Skeletal muscle cell (primary cell): ENCODE measurements at places on chromosomes 7 and 10.

- no peak for DNase-seq
Observed at GRCh38 chr7:94655126-94655847, 646 bp downstream of the SGCE start.

DNA sequence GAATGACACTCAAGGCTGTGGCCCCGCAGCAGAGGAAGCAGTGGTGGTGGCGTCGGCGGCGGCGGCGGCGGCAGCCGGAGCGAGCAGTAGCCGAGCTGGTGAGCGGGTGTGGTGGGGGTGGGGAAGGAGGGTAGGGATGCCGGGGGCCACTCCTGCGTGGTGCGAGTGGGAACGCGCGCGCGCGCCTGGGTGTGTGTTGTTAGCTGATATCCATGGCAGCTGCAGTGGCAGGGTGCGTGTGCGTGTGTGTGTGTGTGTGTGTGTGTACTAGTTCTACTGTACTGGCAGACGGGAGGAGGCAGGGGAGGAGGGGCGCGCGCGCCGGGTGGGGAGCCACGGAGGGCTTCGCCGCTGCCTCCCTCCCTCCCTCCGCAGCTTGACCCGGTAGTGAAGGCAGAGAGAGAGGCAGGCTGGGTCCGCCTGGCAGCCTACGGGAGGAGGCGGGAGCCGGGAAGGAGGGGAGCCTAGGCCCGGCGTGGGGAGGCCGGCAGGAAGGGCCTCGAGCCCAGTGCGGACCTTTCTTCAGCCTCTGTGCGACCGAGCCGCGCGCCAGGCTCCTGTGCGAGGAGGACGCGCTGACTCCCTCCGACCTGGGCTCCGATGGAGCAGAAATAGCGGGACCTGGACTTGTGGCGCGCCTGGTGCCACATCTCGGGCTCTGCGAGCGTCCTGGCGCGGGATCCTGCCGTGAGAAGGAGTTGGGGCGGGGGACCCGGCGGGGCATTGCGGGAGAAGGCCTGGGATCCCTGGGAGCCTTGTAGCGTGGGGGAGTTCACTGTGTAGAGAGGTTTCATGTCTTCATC lies at the start of gene MAGI2:
Gene MAGI2, minus strand, starts transcription at position 110 of the 803 bp plus-strand sequence. CDS start 347 bp downstream, outside the sequence.
- DNase-seq, result peak; percentile 48

GRCh38 chr7:117085275-117085674 lies 132.0 kb downstream of the ST7 start:
- peak; percentile 19 for DNase-seq

- no peak for DNase-seq
Observed at GRCh38 chr10:121171825-121172787, 320.9 kb downstream of the WDR11 start.

DNA sequence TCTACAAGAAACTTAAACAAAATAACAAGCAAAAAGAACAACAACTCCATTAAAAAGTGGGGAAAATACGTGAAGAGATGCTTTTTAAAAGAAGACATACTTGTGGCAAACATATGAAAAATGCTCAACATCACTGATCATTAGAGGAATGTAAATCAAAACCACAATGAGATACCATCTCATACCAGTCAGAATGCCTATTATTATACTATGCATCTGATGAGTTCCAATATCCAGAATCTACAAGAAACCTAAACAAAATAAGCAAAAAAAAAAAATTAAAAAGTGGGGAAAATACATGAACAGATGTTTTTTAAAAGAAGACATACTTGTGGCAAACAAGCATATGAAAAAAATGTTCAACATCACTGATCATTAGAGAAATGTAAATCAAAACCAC lies 29.6 kb upstream of the AKR1C3 start:
- no peak for DNase-seq

DNA sequence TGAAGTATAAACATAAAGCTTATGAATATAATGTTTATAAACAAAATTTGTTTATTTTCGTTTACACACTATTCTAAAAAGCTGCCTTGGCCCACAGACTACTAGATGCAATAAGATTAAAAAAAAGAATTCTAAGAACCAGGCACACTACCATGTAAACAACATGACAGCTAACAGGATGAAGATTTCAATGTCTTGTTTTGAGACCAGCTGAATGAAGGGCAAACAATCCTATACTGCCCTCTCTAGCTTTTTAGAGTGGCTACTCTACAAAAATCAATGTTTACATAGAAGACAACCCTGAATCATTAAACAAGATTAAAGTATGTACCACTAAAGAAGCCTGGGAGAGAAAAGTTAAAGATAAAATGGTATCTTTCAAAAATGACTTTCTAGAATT lies 38.6 kb downstream of the SLC25A40 start:
- no peak for DNase-seq

DNA sequence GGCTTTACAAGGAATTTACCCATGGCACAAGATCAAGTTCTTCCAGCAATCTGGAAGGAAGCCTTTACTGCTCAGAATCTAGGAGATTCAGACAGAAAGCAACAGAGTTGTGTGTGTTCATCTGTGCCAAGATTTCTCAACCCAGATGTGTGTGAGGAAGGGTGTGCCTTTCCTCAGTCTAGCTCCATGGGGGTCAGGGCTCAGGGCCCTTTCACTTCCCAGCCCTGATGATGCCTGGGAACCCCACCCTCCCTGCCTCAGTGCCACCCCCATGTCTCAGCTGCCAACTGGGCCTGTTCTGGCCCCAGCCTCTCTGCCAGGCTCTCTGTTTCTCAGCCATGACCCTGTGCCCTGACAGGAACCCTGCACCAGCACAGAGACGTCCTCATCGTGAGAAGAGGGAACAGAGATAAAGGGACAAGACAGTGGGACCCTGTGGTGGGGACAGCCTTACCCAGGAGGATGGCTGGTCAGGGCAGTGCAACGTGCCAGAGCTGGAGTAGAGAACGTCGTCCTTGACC lies 102.0 kb downstream of the VIPR2 start:
- DNase-seq, result no peak

- DNase-seq, result no peak
Observed at GRCh38 chr7:50812841-50813475, 30.3 kb upstream of the GRB10 start.

GRCh38 chr10:6171881-6172695 lies 30.6 kb upstream of the PFKFB3 start:
- peak; percentile 91 for DNase-seq

- DNase-seq, result peak; percentile 89
Observed at GRCh38 chr7:113087071-113087998, 708 bp upstream of the GPR85 start.

DNA sequence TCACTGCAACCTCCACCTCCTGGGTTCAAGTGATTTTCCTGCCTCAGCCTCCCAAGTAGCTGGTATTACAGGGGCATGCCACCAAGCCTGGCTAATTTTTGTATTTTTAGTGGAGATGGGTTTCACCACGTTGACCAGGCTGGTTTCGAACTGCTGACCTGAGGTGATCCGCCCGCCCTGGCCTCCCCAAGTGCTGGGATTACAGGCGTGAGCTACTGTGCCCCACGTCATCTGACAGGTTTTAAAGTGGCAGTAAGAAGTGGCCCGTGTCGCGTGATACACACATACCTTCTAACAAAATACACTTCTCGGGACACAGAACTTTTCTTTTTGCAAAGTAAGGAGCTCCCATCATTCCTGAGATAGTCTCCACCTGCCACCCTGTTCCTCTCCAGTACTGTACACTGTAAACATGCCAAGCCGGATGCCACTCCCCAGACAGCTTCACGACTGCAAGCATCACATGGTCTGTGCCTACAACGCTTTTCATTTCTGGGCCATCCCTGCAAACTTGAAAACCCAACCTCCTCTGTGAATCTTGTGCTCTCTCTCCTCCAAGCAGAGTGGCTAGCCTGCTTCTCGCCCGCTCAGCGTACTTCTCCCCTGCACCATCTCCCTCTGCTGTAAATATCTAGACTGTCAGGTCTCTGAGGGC lies 256.3 kb upstream of the KLF14 start:
- DNase-seq, result no peak

DNA sequence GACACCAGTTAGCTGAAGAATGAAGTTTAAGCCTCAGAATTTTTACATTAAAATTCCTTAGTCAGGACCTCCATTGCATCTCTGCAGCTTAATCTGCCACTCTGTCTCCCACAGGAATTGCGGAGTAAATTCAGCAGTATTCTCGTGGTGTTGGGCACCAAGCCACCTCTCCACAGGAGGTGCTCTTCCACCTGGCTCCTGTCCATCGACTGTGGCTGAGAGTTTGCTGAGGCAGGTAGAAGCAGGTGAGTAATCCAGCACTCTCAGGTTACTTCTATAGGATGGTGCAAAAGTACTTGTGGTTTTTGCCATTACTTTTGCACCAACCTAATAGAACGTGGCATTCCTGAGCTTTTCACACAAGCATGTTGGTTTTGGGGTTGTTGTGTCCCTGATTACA lies 134.1 kb downstream of the GFRA1 start:
- no peak for DNase-seq

GRCh38 chr7:114598946-114599345 lies 184.3 kb downstream of the FOXP2 start:
- no peak for DNase-seq

DNA sequence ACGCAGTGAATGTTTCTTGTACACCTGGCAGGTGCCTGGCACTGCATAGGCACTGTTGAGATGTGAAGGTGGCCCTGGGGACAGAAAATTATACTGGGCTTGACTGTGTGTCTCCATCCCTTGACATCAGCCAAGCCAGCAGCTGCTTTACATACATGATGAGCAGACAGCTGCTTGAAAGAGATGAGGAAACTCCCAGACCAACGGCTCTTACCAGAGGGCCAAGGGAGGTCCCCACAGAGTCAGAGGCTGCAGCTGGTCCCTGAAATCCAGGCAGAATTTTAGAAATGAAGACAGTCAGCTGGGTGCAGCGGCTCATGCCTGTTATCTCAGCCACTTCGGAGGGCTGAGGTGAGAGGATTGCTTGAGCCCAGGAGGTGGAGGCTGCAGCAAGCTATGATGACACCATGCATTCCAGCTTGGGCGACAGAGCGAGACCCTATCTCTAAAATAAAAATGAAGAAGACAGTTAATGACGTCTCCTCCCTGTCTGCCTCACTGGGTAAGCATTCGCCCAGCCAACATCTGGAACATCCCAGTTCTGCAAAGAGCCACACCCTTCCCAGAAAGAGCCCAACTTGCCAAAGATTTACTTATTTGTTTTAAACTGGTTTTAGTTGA lies 17.6 kb downstream of the LIMK1 start:
- peak; percentile 28 for DNase-seq

DNA sequence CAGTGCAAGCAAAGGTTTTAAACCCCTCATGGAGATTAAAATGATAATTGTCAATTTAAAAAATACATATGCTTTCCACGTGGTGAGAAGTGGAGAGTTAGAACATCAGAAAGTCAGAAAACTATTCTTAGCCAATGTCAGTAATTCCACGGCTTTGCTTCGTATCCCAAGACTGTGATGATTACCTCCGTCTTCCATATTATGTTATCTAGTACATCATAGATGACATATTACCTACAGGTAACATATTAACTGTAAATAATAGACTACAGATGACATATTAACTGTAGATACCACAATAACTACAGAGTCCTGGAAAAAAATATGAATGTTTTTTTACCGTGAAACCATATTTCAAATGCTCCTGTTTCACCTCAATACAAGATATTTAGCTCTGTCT lies 579.4 kb upstream of the PFKP start:
- DNase-seq, result no peak

DNA sequence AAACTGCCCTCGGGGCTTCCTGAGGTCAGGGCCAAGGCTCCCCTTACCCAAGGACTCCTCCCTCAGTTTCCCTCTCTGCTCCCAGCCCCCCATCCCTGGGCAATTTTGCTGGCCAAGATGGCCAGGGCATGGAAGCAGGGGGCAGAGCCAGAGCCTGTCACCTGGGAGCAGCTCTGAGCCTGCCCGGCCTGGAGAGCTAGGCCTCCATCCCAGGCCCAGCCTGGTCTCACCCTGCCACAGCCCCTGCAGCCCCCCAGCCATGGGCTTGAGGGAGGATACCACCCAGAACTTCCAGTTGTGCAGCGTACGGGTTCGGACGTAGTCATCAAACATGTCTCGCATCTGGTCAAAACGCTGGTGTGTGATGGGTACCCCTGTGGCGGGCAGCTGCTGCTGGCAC lies 17.0 kb upstream of the TBL2 start:
- no peak for DNase-seq

- no peak for DNase-seq
Observed at GRCh38 chr7:130733931-130734814, at the start of gene KLF14. Gene KLF14, minus strand, starts transcription at chr7:130734207. Its CDS starts 174 bp downstream, at chr7:130734033.

- no peak for DNase-seq
Observed at GRCh38 chr7:84624527-84624926, 429.9 kb upstream of the SEMA3A start.

DNA sequence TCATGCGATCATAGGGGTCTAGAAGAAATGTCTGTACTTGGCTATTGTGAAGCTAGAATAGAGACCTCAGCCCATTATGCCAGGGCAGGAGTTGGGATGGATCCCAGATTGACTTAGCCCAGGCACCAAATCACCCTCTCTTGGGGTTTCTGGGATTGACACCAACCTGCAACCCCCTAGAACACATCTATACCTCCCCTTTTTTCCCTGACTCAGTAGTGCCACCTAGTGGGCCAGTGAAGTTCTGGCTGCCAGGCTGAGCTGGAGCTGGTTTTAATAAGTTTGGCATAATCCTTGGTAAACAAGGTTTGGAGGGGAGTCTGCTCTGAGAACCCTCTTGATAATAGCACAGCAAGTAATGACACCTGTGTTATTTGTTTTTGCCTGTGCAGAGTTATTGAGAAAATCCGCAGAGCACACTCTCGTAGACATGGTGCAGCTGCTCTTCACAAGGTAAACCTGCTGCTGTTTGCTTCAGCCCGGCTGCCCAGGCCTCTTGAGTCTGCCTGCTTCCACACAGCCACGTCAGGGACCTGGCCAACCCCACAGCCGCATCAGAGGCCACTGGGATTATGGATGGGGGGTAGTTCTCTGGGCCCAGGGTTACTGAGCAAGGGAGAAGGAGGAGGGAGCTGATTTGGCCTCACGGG lies 43.3 kb upstream of the NFKB2 start:
- no peak for DNase-seq

DNA sequence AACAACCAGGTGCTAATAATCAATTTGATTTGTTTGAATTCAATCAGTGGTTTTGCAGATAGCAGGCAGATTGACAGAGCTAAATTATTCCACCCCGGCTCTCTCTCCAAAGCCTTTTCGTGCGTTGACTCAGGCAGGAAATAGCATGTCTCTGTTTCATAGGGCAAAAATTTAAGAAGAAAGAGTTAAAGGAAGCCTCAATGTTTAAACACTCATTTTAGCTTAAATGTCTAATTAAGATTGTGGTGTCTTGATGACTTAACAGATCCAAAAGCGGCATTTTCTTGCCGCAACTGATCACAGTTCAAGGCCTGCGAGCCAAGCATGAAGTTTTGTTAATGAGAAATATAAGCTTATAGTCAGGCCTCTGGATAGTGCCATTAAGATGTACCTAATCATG lies 1051.1 kb upstream of the AUTS2 start:
- DNase-seq, result no peak

GRCh38 chr10:6226216-6226615 lies 23.5 kb downstream of the PFKFB3 start:
- DNase-seq, result no peak

DNA sequence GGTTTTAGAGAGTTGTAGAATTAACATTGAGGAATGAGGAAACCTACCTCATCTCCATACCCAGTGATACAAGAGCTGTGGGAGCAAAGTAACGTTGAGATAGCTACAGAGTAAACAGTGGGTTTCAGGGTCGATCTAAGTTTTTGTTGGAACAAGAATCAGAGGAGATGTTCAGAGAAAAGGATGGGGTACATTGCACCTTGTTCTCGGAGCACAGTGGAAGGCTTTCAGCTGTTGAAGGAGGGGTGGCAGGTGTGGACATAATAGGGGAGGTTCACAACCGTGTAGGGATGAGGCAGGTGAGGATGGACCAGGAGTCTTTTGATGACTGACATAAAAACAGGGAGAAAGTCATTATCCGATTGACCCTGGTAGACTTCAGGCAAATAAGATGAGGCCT lies 121.7 kb downstream of the MLLT10 start:
- DNase-seq, result no peak

GRCh38 chr7:128236924-128237586 lies 4.0 kb upstream of the LEP start:
- peak; percentile 39 for DNase-seq
